ENCODE measurements at places on chromosomes 16 and 17.
A peak's percentile ranks its signal among the peaks of the same experiment; 100 is the strongest.

DNA sequence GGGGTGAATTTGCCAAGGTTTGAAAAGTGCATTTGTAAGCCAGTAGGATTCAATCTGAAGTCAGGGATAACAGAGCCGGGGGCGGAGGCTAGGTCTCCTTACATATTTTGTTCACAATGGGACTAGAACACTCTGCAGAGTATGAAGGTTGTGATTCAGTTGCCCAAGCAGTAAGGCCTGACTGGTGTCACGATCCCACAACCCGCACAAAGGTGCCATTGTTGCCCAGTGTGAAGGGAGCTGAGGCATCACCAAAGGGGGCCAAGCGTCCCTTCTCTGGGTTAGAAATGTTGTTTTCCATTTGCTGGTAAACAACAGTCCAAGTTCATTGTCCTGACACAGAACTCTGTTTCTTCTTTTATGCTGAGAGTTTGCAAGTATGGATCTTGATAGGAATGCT lies 471.8 kb downstream of the MAF start:
- no peak overlapping the region for H3K4me3 ChIP-seq
- H3K27me3 ChIP-seq = no peaks in the 10 kb centered on the region
- H3K36me3 ChIP-seq = no peaks in the 10 kb centered on the region
- H3K4me1 ChIP-seq = no peaks in the 10 kb centered on the region
- DNase-seq = no peak

GRCh38 chr17:59423903-59424302 lies 92.4 kb downstream of the YPEL2 start:
- no peak for DNase-seq
- no peaks in the 10 kb centered on the region for H3K36me3 ChIP-seq
- H3K27me3 ChIP-seq = no peaks in the 10 kb centered on the region
- no peak overlapping the region for H3K4me3 ChIP-seq
- H3K27ac ChIP-seq = no peak overlapping the region
- peaks cover 42% of the 10 kb centered on the region for H3K4me1 ChIP-seq

DNA sequence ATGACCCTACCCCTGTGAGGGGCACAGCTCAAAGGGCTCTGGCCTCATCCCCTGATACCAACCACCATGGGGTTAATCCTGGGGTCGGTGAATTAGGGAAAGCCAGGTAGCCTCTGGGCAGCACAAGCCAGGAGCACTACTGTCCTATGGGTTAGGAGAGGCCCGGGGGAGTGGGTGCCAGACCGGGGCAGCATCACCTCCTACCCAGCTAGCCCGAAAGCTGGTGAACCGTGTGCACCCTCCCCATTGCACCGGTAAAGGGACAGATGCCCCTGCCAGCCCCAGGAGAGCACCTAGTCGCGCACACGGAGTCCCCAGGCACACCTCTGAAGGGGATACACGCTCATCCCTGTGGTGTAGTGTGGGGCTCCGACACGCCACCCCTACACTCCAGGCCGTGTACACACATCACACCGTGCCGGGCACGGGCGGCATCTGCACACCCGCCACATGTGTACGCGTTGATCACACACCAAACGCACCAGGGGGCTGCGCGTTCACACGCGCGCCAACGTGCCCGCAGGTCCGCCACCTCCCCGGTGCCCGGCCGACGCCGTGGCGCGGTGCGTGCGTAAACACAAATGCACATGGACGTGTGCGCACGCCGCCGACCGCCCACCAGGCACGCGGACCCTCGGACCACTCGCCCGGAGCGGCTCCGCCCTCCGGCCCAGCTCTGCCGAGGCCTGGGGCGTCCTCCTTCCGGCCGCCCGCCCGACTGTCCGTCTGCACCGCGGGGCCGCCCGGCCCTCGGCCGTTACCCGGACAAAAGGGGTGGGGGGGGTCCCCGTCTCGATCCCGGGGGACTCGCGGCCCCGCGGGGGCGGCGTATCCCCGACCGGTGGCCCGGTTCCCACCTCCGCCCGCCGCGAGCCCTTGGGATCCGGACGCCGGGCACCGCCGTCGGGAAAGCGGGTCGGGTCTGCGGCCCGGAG lies 785 bp downstream of the UBALD1 start:
- no peaks in the 10 kb centered on the region for H3K36me3 ChIP-seq
- H3K4me3 ChIP-seq = peak overlapping the region; percentile 85
- H3K4me1 ChIP-seq = peaks cover 9% of the 10 kb centered on the region

DNA sequence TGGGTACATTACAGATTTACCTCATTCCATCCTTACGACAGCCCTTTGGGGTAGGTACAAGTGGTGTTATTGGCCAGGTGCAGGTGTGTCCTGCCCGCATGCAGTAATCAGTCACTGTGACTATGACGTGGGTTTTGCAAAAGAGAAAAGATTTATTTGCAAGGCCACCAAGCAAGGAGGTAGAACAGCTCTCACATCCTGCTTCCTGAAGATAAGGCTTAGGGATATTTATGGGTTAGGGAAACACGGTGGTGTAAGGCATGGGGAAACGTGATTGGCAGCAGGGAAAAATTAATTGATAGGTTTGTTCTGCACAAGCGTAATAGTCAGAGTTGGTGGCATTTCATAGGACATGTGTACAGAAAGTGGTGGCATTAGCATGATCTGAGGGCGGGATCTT lies 214.8 kb downstream of the PARN start:
- peaks cover 9% of the 10 kb centered on the region for H3K4me1 ChIP-seq
- no peak for DNase-seq
- no peak overlapping the region for H3K4me3 ChIP-seq
- peaks cover 17% of the 10 kb centered on the region for H3K36me3 ChIP-seq
- H3K27me3 ChIP-seq = peaks cover 8% of the 10 kb centered on the region
